Hematopoietic multipotent progenitor cell treated with erythropoietin and hydrocortisone succinate and interleukin-3 and kit ligand, for 4 days (in vitro differentiated cells): ENCODE measurements at places on chromosomes 3 and 15.
A peak's percentile ranks its signal among the peaks of the same experiment; 100 is the strongest.

- DNase-seq: no peak
Observed at GRCh38 chr3:73206030-73206429, 144.6 kb downstream of the EBLN2 start.

- DNase-seq: no peak
Observed at GRCh38 chr15:99326235-99326634, 75.0 kb downstream of the LRRC28 start.

DNA sequence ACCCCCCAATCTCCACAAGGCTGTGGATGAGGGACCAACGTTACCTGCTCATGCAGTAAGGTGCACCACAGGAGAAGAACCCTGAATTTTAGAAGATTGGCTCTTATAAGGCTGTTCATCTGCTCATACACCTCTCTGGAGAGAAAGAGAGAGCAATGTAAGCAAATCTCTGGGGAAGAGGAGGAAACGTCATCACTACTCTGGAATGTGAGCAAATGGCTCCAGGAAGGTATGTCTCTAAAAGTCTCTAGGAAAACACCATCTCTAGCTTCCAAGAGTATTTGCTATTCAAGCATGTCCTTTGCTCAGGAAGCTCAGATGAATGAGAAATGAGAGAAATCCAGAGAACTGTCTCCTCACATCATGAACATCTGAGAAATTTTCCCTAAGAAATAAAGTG, 235.4 kb downstream of the TBL1XR1 start:
- DNase-seq: no peak

DNA sequence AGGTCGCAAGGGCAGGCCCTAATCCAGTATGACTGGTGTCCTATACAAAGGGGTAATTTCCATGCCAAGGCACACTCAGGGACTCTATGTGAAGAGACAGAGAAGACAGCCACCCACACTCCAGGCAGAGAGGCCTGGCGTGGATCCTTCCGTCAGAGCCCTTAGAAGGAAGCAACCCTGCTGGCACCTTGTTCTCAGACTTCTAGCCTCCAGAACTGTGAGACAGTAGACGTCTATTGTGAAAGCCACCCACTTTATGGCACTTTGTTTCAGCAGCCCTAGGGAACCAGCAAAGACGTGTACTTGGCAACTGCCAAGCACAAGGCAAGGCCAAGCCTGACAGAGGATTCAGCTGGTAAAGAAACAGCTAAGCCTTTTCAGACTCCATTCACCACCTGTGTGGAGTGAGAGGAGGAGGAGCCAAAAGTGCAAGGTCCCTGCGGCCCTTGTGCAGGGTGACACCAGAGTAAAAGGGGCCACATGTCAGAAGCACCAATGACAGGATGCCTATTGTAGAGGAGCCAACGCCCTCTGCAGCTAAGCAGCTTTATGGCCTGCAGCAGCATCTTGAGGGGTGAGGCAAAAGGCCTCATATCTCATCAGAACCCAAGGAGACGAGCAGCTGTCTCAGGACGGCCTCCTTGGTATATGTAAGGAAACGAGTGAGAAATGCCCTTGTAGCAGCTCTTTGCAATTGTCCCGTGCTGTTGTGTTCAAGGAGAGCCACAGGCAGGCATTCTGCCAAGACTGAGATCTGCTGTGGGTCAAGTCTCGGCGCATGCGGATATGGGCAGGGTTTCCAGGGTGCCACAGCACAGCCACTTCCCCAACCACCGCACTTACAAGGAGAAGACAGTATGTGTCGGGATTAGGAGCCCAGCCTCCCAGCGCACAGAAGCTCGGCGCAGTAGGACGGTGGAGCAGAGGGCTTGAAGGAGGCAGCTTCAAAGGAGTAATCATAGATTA, 121.5 kb upstream of the LIPC start:
- no peak for DNase-seq

DNA sequence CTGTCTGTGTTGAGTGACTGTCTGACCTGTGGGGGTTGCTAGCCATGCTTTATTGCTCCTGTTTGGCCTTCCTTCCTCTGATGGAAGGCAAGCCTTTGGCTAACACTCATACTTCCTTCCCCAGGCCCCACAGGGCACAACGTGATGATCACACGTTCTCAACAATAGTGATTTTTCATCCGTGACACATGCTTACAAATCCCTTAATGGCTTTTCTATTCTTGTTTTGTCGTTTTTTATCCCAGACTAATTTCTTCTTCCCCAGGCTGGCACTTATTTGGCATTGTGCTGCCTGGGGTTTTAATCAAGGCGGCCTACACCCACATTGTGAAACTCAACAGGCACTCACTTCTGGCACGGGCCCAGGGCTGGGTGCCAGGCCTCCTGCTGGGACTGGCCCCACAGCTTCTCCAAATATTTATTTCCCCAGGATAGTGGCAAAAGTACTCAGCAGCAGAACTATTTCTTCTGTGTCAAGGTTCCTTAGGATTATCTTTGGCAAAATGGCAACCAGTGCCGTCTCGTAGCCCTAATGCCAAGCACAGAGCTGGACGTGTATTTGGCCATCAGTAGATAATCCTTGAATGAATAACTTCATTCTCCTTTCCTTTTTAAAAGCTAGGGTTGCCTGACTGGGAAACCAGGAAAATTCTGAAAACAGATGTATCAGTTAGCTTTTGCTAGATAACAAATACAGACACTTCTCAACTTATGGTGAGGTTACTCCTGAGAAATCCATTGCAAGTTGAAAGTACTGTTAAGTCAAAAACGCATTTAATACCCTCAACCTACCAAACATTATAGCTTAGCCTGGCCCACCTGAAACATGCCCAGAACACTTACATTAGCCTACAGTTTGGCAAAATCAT, 30.6 kb downstream of the CMTM7 start:
- DNase-seq: peak; percentile 68

GRCh38 chr15:68678746-68679145, 100.0 kb downstream of the CORO2B start:
- peak; percentile 25 for DNase-seq

DNA sequence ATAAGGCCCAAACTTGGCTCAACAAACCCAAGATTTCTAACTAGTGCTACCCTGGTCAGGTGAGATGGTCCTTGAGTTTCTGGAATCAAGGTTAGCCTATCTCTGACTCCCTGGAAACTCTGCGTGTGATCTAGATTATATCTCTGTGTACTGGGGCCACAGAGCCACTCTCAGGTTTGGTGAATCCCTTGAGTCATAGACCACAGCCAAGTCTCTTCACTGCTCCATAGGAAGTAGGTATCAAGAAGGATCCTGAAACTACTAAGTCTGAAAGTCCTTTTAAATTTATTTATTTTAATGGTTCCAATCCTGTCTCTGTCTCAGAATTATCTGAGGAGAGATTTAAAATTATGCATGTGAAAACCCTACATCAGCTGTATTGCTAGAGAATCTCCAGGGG, 99.1 kb downstream of the TUSC7 start:
- DNase-seq: no peak

- DNase-seq: no peak
Observed at GRCh38 chr3:151002003-151002981, 29.8 kb upstream of the CLRN1 start.

- no peak for DNase-seq
Observed at GRCh38 chr3:194740859-194741491, 55.3 kb downstream of the FAM43A start.

DNA sequence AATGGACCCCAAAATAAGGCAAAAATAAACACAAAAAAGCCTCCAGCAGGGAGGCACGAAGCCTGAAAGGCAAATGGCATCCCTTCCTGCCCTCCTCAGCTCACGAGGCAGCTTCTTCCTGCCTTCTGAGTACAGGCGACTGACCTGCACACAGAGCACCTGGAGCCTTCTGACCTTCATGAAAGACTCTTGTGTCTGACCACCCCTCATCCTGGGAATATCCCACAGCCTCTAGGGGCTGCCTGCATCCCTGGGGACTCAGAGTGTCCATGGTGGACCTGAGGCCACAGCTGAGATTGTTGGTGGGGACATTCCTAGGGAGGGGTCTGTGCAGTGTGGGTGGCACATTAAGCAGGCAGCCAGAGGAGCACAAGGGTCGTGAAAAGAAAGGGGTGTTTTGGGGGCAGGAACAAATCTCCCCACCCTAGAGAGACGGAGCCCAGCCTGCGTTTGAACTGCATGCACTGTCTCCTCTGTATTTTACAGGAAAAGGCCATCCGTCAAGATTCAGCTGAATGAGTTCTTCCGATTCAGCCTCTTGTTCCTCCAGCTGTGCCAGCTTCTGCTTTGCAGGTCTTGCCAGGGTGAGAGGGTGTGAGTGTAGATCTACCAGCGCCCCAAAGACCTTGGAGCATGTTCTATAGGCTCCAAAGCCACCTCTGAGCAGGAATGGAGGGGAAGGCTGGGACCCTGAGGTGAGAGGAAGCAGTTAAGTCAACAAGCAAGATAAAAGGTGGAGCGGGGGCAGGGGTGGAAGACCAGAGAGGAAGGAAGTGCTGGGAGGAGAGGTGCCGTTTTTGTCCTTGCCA, 80.4 kb upstream of the MEF2A start:
- peak; percentile 46 for DNase-seq

DNA sequence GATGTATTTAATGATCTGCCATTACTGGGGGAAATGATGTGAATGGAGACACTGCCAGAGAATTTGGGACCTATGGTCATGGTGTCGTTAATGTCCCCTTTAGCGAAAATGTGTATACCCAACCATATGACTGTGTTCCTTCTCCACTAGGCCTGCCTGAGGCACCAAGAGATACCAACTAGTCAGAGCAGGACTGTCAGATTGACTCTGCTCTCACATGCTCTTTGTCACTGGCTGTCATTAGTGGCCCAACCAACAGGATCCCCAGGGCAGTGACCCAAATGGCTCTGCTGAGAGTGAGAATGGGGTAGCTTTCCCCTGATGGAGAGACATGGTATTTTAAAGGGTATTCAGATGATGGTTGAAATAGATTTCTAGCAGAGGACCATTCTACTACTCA, 2.8 kb downstream of the TAGLN3 start:
- DNase-seq: no peak

DNA sequence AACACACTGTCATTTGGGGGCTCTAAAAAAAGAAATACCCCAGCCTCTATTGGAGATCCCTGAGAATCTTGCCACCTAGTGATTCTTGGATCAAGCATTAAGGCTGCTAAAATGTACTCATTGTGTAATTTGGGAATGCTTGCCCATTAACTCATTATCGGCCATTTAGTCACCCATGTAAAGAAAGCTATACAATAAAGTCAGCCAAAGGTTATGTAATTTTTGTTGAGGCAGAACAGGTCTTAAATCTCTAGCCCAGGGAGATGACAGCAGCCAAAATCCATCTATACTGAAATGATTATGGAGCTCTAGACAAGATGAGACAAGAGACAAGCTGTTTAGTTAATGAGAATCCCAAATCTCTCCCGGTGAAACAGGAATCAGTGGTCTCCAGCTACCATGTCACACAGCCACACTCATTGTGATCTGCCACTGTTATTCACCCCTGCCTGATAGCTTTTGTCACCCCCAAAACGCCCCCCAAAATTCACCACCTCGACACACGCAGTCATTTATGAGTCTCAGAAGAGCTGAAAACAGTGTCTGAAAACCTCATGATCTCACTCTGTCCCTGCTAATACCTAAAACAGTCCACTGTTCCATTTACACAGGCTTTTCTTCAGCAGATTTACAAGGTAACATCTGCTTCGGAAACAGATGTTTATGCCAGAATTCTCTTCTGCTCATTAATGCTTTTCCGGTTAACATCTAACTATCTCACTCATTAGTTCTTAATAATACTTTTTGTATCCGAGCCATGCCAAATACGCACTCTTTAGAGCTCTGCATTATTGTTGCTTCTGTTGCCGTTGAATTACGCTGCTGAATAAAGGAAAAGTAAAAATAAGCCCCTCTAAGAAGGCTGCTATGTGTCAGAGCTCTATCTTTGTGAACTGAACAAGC, 138.5 kb downstream of the RORA start:
- no peak for DNase-seq

- no peak for DNase-seq
Observed at GRCh38 chr3:34584971-34585370, 786.5 kb downstream of the PDCD6IP start.

DNA sequence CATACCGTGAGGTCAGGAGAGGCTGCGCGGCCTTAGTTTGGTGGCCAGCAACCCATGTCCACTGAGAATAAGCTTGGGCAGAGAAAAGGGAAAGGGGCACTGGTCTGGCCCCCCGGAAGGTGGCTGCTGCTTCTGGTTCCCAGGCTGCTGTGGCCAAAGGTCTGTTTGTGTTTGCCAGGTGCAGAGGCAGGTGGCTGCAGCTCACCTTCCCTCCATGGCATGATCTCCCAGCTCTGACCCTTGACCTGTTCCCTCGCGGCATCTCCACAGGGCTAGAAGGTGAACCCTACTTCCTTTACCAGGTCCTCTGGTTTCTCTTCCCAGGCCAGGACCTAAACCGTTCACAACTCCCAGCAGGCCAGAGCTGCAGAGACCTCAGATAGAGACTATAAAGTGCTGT, 13.8 kb downstream of the VPS18 start:
- DNase-seq: no peak

DNA sequence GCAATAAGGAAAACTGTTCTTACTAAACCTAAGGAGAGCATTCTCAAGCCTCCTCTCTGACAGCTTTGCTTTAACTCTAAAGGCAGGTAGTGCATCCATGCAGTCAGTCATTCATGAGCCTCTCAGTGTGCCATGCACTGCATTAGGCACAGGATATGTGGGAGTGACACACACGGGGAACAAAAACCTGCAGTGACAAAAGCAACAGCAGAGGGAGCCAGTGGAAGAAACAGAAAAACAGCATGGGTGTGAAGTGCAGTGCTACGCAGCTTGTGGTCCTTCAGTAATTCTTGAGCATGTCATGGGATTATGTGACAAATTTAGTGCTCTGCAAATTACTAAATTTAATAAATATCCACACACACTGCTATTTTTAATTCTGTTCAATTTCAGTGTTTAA, 230.7 kb downstream of the BBX start:
- peak; percentile 75 for DNase-seq

DNA sequence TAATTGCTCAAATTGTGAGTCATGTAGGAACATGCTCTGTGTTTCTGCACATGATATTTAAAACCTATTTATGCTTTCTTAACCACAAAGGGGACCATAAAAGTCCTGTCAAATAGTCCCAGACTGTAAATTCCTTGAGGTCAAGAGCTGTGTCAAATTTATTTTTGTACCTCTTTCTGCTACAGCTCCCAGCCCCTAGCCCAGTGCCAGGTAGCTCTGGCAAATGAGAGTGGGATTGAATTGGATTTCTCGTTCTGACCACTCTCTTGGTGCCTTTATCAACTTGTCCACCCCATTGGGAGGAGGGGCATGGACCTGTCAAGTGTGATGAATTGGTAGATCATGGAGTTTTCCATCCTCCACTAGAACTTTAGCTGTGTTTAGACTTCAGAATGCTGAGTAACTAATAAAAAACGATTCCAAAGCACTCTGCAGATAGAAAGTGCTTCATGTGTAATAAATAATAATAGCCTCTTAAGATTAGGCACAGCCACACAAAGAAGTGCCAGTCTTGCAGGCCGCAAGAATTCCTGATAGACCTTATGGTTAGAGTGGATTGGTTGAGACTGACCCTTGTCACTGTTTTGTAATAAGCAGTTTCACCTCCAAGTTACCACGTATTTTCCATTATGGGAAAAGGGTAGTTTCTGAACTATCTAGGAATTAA, 120.4 kb downstream of the LPP start:
- DNase-seq: no peak

GRCh38 chr3:141405591-141405990, 37.3 kb downstream of the ZBTB38 start:
- no peak for DNase-seq
